ENCODE measurements at places on chromosomes 12 and 14. TPM values are rescaled to one million over a fixed set of nuclear protein-coding genes. Genes with fewer than 3 reads are reported as not detected.

Gene FOXN4
- not detected for total RNA-seq

Gene TSPAN11
- total RNA-seq: 0.09 TPM

Gene KRT2
- not detected for total RNA-seq

Gene FAM222A
- 0.27 TPM for total RNA-seq

Gene PTCSC3
- total RNA-seq: not detected

Gene TSPAN19
- total RNA-seq: not detected

Gene CLEC4D
- total RNA-seq: not detected

Gene PSMD9
- 126 TPM for total RNA-seq

Gene KRT7
- total RNA-seq: 1,591 TPM

Gene HIF1A
- 158 TPM for total RNA-seq

Gene ETNK1
- 30.9 TPM for total RNA-seq

Gene NAA30
- total RNA-seq: 21.2 TPM

Gene SELPLG
- 0.27 TPM for total RNA-seq

Gene C14orf132
- 0.66 TPM for total RNA-seq

Gene GPR162
- 10.2 TPM for total RNA-seq

Gene EFCAB11
- total RNA-seq: 5.1 TPM

Gene MAP1LC3B2
- 0.19 TPM for total RNA-seq

Gene RPL10L
- not detected for total RNA-seq

Gene INSM2
- not detected for total RNA-seq

Gene OR4E2
- total RNA-seq: not detected

Gene CISTR
- total RNA-seq: not detected
